SHP77 treated with DMSO at 0.1 percent for 48 hours (cell line): ENCODE measurements at places on chromosomes 2 and 18.

- DNase-seq: no peak
These were observed 142.8 kb downstream of the NDUFA10 start for GRCh38 chr2:239882331-239882732.

GRCh38 chr2:156526950-156527636, 90.9 kb downstream of the GPD2 start:
- DNase-seq: no peak

GRCh38 chr2:230723363-230723762, 10.7 kb downstream of the CAB39 start:
- no peak for DNase-seq

GRCh38 chr2:161130354-161130753, 29.9 kb upstream of the TANK start:
- no peak for DNase-seq

DNA sequence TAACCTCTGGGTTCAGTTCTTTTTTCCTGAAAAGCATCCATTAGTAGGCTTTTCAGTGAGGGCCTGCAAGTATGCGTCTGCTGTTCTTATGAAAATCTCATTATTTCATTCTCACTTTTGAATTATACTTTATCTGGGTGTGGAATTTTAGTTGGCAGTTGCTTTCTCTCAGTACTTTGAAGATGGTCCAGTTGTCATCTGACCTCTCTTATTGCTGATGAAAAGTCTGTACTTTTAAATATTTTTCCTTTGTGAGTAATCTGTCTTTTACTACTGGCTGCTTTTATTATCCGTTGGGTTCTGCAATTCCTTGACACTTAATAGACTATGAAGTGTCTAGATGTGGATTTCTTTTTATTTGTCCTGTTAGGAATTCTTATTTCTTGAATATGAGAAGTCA, 307.8 kb downstream of the CYP26B1 start:
- no peak for DNase-seq

DNA sequence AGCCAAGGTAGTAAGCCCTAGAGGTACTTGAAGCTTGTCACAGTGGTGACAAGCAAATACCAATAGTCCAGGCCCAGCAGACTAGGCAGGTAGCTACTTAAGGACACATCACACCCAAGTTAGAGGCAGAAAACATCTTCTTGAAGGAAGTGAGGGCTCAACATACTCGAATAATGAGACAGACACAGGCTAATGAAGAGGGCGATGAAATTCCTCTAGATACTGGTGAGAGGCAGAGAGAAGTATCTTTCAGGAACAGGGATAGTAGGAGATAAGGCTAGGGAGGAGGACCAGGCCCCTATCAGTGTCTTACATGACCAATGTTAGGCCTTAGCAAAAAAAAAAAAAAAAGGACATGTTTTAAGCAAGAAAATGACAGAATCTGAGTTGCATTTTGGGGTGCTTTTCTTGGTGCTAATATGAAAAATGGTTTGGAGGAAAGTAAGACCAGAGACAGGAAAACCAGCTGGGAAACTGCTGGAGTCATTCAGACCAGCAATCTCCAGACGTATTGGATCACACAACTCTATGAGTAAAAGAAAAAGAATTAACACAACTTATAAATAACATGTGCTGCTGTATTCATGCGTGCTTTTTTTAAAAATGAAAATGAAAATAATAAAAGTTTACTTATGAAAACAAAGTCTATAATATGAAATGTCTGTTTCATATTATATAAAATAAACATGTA, 37.7 kb downstream of the COBLL1 start:
- no peak for DNase-seq

- DNase-seq: no peak
These were observed 47.7 kb upstream of the WDR75 start for GRCh38 chr2:189393440-189394111.

GRCh38 chr2:105338020-105338385, 663 bp downstream of the C2orf49 start:
- DNase-seq: no peak

DNA sequence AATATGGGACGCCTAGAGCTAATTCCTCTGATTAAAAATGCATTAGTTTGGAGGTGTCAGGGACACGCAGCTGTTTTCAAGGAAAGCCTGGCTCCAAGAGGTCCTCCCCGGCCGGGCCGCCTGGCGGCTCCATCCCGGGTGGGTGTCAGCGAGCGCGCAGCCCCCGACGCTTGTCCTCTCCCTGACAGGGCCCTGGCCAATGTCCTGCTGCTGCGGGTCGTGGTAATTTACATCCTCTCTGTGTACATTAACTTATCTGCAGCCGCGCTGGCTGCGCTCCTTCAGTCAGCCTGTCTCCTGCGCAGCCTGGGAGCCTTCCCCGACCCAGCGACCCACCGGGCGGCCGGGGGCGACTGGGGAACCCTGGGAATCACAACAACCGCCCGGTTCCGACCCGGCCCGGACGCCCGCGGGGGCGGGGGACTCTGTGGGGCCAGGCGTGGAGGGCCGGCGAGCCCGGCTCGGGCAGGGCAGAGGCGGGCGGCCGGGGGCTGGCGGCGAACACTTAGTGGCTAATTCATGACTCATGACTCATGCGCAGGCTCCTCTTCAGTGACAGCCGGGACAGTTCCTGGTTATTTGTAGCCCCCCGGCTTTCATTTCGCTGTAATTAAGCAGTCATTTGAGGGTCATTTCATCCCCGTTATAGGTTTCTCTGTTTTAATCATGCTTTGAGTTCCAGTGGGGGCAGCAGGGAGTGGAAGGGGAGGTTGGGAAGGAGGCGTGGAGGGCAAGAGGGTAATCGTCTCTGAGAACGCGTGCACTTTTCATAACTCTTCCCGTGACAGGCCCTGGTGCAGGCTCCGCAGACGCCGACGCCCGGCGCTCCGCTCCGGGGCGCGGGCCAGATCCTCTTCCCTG, 141.9 kb upstream of the CTAGE1 start:
- DNase-seq: no peak

DNA sequence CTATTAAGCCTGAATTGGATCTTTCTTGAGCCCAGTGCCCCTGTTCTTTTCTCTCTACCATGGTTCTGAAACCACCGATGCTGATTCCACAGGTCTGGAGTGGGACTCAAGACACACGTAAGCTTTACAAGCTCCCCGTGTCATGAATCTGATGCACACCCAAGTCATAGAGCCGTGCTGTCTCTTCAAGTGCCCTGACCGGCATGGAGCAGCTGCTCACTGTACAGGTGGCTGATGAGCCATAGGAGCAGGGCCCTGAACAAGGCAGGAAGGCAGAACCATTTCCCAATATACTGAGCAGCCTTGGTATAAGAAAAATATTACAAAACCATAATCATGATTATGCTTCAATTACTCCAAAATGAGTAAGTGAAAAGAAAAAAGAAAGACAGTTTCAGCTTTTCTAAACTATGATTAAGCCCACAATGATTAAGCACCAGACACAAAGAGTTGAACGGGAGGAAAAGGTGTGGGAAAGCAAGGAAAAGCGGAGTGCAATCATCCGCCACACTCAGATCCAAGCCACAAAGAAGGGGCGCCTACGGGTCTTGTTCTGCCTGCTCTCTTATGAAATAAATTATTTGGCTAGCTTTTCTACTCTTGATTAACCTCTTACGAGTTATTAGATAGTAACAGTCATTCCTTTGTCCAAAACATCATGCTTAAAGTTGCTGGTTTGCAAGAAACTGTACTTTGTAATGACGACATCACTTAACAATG, 41.7 kb downstream of the NOL10 start:
- DNase-seq: no peak

GRCh38 chr2:138760676-138761075, 19.5 kb downstream of the NXPH2 start:
- DNase-seq: no peak

DNA sequence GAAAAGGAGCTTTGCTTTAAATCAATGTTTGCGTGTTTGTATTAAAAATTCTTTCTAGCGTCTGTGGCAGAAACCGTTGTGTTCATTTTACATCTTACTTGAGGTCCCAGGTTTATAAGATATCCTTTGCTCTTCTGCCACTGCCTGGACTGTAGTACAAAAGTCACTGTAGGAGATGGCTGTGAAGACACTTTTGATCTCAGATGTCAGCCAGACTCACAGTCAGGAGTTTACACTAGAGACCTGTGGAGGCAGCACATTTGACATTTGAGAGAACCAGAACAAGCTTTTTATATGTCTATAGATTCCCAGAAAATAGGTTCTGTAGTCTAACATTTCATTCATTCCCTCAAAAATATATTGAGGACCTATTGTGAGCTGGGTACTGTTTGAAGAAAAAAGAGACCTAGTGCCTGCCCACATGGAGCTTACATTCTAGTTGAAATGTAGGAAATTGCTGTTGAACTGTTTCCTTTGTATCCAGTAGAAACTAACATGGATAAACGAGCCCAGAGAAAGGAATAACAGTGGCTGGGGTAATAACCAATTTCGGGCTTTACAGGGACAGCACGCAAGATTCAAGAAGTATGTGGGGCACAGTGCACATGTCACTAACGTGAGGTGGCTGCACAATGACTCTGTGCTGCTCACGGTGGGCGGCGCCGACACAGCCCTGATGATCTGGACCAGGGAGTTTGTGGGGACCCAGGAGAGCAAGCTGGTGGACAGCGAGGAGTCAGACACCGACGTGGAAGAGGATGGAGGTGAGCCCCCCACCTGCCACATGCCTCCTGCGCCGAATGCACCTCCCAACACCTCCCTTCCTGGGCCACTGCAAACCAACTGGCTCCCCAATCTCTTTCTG, 122.3 kb downstream of the RTN4 start:
- DNase-seq: no peak

GRCh38 chr2:238486123-238486848, 59.6 kb downstream of the ASB1 start:
- DNase-seq: no peak

GRCh38 chr18:58216071-58216481, 172.1 kb downstream of the NEDD4L start:
- DNase-seq: no peak

GRCh38 chr18:21331065-21331464, 89.0 kb downstream of the GREB1L start:
- no peak for DNase-seq

DNA sequence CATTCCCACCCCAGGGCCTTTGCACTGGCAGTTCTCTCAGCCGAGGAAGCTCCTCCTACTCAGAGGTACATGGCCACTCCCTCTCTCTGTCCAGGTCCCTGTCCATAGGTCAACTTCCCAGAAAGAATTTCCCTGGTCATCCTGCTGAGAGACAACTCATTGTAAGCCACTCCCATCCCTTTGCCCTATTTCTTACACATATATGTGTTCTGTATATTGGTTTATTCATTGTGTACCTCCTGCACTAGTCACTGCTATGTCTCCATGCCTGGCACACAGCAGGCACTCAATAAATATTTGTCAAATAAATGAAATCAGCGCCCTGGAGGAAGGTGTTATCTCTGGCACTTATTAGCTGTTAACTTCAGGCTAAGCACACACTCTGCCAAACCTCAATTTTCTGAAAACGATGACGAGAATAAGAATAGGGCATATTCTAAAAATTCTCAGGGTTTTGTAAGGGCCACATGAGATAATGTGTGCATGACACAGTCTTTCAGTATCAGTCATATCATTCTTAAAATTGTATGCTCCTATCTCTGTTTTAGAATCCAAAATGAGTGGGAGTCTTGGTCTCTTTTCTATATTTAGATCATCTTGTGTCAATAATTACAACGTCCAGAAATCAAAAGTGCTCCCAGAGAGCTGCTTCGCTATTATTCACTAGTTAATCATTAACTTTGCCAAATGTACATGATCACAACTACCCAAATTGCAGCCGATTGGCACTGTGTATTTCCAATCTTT, 198.0 kb downstream of the ALK start:
- DNase-seq: no peak

- DNase-seq: no peak
These were observed 48.9 kb upstream of the MYL1 start for GRCh38 chr2:210363876-210364275.

GRCh38 chr18:59593291-59593717, 103.9 kb downstream of the CCBE1 start:
- no peak for DNase-seq

GRCh38 chr2:203072371-203072770, 57.7 kb downstream of the NBEAL1 start:
- no peak for DNase-seq

DNA sequence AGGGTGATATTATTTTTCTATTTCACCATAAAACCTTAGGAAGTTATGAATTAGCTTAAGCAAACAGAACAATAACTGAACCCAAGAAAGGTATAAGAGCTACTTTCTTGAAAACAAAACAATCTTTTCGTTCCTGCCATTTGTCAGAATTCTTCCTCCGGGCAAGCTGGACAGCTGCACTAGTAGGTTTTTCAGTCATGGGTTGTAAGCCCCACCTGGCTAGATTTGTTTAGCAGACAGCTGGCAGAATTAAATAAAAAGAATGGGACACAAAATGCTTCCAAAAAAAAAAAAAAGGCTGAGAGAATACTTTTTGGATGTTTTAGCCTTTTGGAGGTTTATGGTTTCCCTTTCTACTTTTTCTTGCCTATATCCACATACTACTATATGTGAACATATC, 694.1 kb downstream of the ARHGAP15 start:
- no peak for DNase-seq

DNA sequence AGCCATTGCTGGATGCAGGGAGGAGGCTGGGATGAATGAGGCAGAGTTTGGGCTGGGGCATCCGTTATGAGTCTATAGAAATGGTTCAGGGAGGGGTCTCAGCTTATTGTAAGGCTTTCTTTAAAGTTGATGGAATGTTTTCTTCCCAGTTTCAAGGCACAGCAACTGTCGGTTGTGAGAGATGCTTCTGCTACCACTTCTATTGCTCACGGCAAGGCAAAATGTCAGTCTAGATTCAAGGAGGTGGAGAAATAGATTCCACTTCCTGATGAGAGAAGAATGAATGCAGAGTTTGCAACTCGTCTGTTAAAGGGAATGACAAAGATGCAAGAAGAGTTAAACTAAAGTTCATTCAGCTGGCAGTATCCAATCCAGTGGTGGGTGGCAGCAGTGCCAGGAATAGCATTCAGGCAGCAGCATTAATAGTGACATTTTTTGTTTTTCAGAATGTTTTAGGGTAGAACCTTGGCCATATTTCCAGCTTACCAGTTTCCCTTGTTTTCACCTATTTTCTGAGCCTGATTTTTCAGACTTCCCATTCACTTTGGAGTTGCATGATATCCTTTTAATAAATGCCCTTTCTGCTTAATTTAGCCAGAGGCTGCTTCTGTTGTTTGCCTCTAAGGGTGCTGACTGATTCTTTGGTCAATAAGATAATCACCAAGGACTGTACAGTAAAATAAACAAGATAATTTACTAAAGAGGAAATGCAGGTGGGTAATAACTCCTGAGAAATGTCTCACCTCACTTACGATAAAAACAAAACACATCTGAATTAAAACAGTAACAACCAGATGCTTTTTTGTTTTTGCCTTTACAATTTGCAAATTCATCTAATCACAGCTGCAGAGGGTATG, 138.4 kb downstream of the RPIA start:
- DNase-seq: no peak

DNA sequence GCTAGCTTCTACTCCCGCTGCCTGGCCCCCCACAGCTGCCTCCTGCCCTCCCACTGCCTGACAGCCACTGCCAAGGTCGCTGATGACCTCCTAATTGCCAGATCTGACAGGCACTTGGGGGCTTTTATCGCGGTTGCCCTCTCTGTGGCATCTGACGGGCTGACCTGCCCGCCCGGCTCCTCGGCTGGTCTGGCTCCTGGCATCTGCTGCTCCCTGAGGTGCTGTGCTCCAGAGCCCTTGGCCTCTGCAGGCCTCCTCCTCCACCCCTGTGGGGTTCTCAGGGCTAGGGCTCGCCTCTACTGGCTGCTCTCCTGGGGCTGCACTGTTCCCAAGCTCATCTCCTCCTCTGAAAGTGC, 43.1 kb downstream of the INHBB start:
- DNase-seq: no peak
